ENCODE measurements at places on chromosomes 7 and 10. TPM values are rescaled to one million over a fixed set of nuclear protein-coding genes. Genes with fewer than 3 reads are reported as not detected.

SOSTDC1 gene
- 13.1 TPM for total RNA-seq

PROSER2 gene
- 0.31 TPM for total RNA-seq

HSPB1 gene
- 3.8 TPM for total RNA-seq

ABCC2 gene
- 0.63 TPM for total RNA-seq

NOS3 gene
- 1.3 TPM for total RNA-seq

CHAT gene
- 0.63 TPM for total RNA-seq

HIPK2 gene
- total RNA-seq = 27.5 TPM

ITGA8 gene
- total RNA-seq = 2.8 TPM

ALOX5 gene
- total RNA-seq = 2.8 TPM

OR13A1 gene
- total RNA-seq = 0.63 TPM

AGR2 gene
- not detected for total RNA-seq

NPTX2 gene
- total RNA-seq = 9.7 TPM

MACC1 gene
- total RNA-seq = under 0.01 TPM

IDI2 gene
- total RNA-seq = not detected

C1QL3 gene
- 16.9 TPM for total RNA-seq

CHN2 gene
- total RNA-seq = 126 TPM

TMEM130 gene
- 6.3 TPM for total RNA-seq

C7orf57 gene
- total RNA-seq = 1.3 TPM

PPP1R3A gene
- not detected for total RNA-seq

SYT15B gene
- under 0.01 TPM for total RNA-seq

LLCFC1 gene
- total RNA-seq = not detected

ASAH2B gene
- 12.2 TPM for total RNA-seq

UCN3 gene
- total RNA-seq = not detected

TRIM24 gene
- total RNA-seq = 56.3 TPM

AMPH gene
- 36.9 TPM for total RNA-seq

HOXA7 gene
- not detected for total RNA-seq

NUTM2E gene
- 0.31 TPM for total RNA-seq

EPHB4 gene
- 11.0 TPM for total RNA-seq

PGAM2 gene
- total RNA-seq = 2.5 TPM

GNA12 gene
- total RNA-seq = 26.6 TPM

CLDN3 gene
- not detected for total RNA-seq

STEAP1 gene
- not detected for total RNA-seq

All from parietal lobe (tissue), 2 donors.